Brain microvascular endothelial cell (primary cell): ENCODE measurements at places on chromosomes 6 and 20.

DNA sequence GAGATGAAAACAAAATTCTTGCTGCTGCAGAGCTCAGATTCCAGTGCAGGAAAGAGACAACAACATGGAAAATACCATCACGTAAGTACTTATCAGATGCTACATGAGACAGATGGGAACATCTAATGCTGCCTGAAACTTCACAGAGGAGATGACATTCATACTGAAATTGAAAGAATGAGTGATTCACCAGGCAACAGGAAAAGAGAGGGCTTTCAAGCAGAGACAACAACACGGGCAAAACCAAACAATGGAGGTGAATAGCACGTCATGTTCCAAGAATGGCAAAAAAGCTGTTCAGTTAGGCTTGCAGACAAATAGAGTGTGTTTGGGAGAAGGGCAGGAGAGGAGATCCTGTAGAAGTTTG is 39.3 kb downstream of the GTF2H5 start:
- DNase-seq: peak; percentile 83

- DNase-seq: no peak
These were observed 20.0 kb downstream of the PREX1 start for GRCh38 chr20:48807586-48808381.

DNA sequence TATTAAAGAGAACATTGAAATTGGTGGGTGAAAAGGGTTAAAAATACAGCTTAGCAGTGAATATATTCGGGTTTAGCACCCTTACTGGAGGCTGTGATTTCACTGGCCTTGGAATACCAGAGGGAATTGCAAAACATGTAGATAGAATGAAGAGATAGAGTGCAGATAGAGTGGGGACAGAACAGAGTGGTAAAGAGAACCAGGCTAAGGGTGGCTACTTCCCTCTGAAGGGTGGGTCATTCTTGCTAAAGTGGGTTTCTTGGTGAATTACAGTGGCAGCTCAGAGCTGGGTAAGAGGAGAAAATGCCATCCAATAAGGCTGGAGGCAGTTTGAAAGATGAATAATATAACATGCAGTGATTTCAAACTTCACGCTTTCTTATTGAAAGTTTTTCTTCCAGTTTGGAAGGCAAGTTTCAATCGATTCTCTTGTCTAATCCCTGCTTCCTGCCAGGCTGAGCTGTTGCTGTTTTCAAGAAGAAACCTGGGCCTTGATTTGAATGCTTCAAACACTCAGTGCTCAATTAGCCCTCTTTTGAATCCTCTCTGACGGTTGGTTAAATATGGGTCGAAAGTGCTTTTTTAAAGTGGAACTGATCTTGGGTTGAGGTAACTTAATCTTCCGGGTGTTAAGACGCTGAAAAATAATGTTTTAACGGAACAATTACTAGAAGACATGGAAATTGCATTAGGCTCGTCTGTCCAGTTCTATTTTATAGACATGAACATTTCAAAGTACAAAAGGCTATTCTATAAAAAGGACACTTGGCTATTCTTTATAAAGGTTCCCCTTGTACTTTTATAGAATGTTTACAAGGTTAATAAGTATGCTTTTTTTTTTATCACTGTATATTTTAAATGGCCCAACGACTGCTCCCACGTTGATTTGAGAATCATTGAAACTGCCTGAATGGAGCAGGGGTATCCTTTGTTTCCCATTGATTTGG is 203.3 kb downstream of the BCAS1 start:
- no peak for DNase-seq

GRCh38 chr6:158058171-158058651 is 76.5 kb downstream of the SYNJ2 start:
- DNase-seq: no peak

DNA sequence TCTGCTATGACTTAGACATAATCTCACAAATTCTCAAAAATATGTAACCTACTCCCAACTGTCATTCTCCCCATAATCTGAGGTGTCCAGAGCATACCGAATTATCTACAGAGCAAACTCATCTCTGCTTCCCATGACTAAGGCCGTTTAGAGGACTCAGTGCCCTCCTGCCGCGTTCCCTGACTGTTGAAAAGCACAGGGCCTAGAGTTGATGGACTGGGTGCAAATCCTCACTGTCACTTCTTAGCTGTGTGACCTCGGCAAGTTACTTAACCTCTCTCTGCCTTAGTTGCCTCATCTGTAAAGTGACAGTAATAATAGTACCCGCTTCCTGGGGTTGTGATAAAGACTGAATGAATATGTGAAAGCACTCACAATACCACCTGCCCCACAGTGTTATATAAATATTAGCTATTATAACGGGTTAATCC is 4.7 kb upstream of the TUBB2A start:
- no peak for DNase-seq

DNA sequence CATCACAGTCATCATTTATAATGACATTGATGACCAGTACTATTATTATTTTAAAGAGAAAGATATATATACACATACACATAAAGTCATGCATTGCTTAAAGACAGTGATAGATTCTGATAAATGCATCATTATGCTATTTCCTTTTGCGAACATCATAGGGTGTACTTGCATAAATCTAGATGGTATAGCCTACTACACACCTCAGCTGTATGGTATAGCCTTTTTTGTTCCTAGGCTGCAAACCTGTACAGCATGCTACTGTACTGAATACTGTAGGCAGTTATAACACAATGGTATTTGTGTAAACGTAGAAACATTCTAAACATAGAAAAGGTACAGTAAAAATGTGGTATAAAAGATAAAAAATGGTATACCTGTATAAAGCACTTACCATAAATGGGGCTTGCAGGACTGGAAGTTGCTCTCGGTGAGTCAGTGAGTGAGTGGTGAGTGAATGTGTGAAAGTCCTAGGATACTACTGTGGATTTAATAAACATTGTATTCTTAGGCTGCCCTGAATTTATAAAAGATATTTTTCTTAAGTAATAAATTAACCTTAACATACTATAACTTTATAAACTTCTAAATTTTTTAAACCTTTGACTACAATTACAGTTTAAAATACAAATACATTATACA is 23.9 kb downstream of the QKI start:
- DNase-seq: peak; percentile 28

DNA sequence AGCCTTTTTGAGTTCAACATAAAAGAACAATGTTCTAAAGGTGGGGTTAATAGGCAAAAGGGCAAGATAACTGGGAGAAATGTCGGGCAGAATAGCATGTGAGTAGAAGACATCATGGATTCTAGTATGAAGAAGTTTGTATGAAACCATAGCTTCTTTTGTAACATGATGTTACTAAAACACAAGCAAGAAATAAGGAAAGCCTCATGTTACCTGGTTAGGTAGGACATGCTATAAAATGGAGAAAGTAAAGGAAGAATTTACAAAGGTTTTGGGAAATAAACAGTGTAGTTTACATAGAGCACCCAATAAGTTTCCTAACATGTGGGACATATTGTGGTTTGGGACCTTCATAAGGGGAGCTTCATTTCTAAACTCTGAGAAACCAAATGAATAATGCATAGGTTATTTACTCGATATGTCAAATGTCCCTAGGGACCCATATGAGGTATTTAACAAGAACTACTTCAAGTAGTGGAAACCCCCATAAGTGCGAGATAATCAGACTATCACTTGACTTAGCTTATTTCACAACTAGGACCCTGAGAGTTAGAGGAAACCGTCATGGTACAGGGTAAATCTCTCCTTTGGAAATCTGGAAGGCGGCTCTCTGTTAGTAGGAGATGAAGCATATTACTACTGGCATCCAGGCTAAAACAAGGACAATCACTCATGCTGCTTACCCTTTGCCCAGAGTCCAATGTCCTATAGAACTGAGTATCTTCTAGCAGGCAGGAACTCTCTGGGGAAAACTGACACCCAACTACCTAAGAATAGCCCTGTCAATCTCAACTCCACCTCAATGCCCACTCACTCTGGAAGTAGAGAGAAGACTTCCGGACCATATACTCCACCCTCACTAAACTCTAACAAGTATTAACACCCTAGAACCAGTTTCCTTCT is 57.5 kb downstream of the ILRUN start:
- no peak for DNase-seq
